ENCODE measurements at places on chromosomes 4 and X.

GRCh38 chr4:137375111-137375850, 157.0 kb downstream of the PCDH18 start:
- DNase-seq: no peak
- H3K27ac ChIP-seq: no peak overlapping the region
- H3K4me1 ChIP-seq: peaks cover 6% of the 10 kb centered on the region
- no peaks in the 10 kb centered on the region for H3K27me3 ChIP-seq
- no peaks in the 10 kb centered on the region for H3K36me3 ChIP-seq

DNA sequence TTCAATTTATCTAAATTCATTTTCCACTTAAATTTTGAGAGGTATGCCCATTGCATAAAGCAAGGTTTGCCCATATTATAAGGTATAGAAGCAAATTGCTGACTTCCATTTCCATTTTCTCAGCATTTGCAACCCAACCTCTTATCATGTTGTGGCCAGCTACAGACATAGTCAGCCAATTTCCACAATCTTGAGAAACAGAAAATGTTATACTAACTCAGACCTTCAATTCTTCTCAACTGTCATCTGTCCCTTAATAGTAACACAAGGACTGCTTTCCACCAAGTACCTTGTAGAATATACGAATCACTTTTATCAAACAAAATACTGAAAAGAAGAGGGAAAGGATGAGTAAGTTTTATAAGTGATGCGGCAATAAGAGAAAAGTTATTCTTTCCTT, 11.2 kb upstream of the GRIA3 start:
- H3K27me3 ChIP-seq: no peaks in the 10 kb centered on the region
- no peak overlapping the region for H3K27ac ChIP-seq
- H3K4me1 ChIP-seq: no peaks in the 10 kb centered on the region
- no peak overlapping the region for H3K4me3 ChIP-seq
- H3K36me3 ChIP-seq: no peaks in the 10 kb centered on the region

GRCh38 chr4:37938208-37938607, 22.0 kb upstream of the PTTG2 start:
- no peaks in the 10 kb centered on the region for H3K36me3 ChIP-seq
- no peaks in the 10 kb centered on the region for H3K4me1 ChIP-seq
- H3K4me3 ChIP-seq: no peak overlapping the region
- peaks cover 38% of the 10 kb centered on the region for H3K27me3 ChIP-seq
- DNase-seq: no peak
- H3K27ac ChIP-seq: no peak overlapping the region

- no peaks in the 10 kb centered on the region for H3K4me1 ChIP-seq
- H3K27me3 ChIP-seq: peaks cover 2% of the 10 kb centered on the region
- H3K27ac ChIP-seq: no peak overlapping the region
- no peaks in the 10 kb centered on the region for H3K36me3 ChIP-seq
Measured at GRCh38 chrX:37677765-37678164, 7.8 kb upstream of the XK start.

GRCh38 chrX:129523079-129523911, at the start of gene SMARCA1:
Gene SMARCA1 (minus strand): TSS chrX:129523490. CDS start chrX:129523370, 120 bp downstream.
- H3K4me3 ChIP-seq: peak within 1 kb of the TSS; percentile 75
- H3K36me3 ChIP-seq: no peaks in the 10 kb centered on the region
- DNase-seq: peak; percentile 63
- no peaks in the 10 kb centered on the region for H3K27me3 ChIP-seq
- H3K4me1 ChIP-seq: no peaks in the 10 kb centered on the region

DNA sequence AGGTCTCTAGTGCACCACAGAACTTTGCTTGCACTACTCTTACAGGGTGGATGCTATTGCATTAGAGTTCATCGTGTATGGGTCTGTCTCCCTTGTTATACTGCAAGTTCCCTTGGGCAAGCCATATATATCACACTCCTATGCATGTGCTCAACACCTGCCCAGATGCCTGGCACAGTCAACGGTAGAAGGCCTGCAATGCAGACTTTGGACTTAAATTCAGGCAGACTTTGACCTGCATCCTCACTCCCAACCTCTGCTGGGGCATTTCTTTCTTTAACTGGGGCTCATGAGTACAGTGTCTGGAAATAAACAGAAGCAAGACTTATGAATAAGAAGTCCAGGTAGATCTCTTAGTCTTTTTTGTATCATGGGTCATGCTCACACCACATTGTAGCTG, 148.2 kb downstream of the LDB2 start:
- no peak for DNase-seq
- H3K27ac ChIP-seq: no peak overlapping the region
- H3K4me1 ChIP-seq: no peaks in the 10 kb centered on the region
- no peak overlapping the region for H3K4me3 ChIP-seq
- no peaks in the 10 kb centered on the region for H3K27me3 ChIP-seq

- H3K27ac ChIP-seq: no peak overlapping the region
- no peak for DNase-seq
- no peaks in the 10 kb centered on the region for H3K36me3 ChIP-seq
- H3K4me3 ChIP-seq: no peak overlapping the region
- H3K4me1 ChIP-seq: peaks cover 9% of the 10 kb centered on the region
Measured at GRCh38 chrX:118726396-118726795, 1.0 kb upstream of the IL13RA1 start.

GRCh38 chrX:5753291-5753690, 475.4 kb downstream of the NLGN4X start:
- H3K4me1 ChIP-seq: no peaks in the 10 kb centered on the region
- DNase-seq: no peak
- H3K36me3 ChIP-seq: no peaks in the 10 kb centered on the region

DNA sequence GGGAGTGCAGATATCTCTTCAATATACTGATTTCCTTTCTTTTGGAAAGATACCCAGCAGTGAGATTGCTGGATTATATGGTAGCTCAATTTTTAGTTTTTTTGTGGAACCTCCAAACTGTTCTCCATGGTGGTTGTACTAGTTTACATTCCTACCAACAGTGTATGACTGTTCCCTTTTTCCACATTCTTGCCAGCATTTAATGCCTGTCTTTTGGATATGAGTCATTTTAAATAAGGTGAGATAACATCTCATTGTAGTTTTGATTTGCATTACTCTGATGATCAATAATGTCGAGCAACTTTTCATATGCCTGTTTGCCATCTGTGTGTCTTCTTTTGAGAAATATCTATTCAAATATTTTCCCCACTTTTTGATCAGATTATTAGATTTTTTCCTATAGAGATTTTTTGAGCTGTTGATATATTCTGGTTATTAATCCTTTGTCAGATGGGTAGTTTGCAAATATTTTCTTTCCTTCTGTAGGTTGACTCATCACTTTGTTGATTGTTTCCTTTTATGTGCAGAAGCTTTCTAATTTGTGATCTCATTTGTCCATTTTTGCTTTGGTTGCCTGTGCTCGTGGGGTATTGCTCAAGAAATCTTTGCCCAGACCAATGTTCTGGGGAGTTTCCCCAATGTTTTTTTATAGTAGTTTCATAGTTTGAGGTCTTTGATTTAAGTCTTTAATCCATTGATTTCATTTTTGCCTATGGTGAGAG, 552.7 kb downstream of the ZNF674 start:
- H3K4me3 ChIP-seq: no peak overlapping the region
- H3K27ac ChIP-seq: no peak overlapping the region
- no peaks in the 10 kb centered on the region for H3K4me1 ChIP-seq
- H3K27me3 ChIP-seq: no peaks in the 10 kb centered on the region
- no peaks in the 10 kb centered on the region for H3K36me3 ChIP-seq

GRCh38 chr4:15735536-15735935, 32.7 kb downstream of the BST1 start:
- H3K27ac ChIP-seq: no peak overlapping the region
- H3K4me3 ChIP-seq: no peak overlapping the region
- H3K4me1 ChIP-seq: no peaks in the 10 kb centered on the region
- H3K36me3 ChIP-seq: no peaks in the 10 kb centered on the region
- H3K27me3 ChIP-seq: peaks cover 5% of the 10 kb centered on the region

DNA sequence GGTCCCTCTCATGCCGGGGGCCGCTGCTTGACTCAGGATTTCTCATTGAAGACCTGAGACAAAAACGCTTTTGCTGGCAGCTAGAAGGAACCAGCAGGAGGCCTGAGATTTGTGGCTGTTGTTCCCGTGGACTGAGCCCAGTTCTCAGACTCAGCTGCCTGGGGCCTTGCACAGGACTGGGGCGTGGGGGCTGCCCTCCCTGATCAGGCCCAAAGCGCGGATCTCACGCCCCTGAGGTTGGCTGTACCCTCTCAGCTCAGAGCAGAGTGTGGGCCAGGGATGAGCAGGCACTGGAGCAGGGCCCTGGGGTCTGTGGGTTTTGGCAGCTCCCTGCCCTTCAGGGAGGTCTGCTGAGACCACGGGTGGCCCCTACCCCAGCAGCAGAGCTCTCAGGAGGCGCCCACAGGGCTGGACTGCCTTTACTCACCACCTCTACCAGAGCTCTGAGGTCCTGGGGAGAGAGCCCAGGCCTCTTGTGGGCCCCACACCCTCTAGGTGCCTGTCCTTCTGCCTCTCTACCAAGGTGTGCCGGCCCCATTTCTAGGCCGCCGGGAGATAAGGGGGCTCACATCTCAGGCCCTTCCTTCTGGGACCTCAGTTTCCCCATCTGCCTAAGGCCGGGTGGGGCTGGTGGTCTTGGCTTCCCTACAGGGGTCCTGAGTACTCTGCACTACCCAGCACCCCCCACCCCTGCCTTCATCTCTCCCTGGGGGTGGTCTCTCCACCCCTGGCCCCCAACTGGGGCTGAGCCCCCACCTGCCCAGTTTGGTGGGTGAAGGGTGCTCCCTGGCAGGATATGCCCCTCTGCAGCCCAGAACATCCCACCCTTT, 5.6 kb downstream of the MSANTD1 start:
- no peaks in the 10 kb centered on the region for H3K27me3 ChIP-seq
- no peaks in the 10 kb centered on the region for H3K36me3 ChIP-seq
- H3K4me1 ChIP-seq: no peaks in the 10 kb centered on the region
- no peak for DNase-seq
- H3K27ac ChIP-seq: no peak overlapping the region

DNA sequence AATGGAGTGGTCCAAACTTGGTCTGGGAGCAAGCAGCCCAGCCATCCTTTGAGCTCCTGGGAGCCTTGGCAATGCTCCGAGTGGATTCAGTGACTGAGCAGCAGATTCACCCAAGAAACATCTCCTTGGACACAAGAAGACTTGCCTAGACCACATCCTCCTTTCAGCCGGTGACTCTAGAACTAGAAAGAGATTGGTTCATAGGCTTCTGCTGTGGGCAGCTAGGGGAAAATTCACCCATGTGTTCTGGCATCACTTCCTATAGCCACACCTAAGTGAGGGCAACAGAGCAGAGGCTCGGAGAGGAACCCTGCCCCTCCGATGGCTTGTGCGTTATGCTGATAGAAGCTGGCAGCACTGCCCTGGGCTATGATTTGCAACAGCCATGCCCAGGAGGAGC, 16.0 kb downstream of the ZNF275 start:
- H3K4me3 ChIP-seq: no peak overlapping the region
- no peak for DNase-seq
- H3K27ac ChIP-seq: no peak overlapping the region
- no peaks in the 10 kb centered on the region for H3K27me3 ChIP-seq

DNA sequence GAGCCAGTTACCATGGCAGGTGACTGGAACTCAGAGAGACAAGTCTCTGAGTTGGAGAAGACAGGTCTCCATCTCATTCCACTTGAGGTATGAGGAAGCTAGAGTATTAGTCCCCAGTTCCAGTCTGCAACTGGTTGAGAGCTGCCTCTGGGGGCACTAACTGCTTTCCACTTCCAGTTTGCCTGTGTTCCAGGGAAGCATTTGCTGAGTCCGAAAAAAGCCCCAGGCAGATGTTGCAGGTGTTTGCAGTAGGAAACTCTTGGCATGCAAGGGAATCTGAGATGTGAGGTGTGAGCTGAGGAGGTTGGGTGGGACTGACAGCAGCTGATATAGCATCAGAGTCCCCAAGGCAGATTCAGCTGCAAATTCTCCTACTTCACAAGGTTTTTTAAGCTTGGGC, 272.2 kb upstream of the CASK start:
- no peaks in the 10 kb centered on the region for H3K36me3 ChIP-seq
- H3K4me3 ChIP-seq: no peak overlapping the region
- no peak overlapping the region for H3K27ac ChIP-seq
- H3K4me1 ChIP-seq: no peaks in the 10 kb centered on the region
- peaks cover 5% of the 10 kb centered on the region for H3K27me3 ChIP-seq

DNA sequence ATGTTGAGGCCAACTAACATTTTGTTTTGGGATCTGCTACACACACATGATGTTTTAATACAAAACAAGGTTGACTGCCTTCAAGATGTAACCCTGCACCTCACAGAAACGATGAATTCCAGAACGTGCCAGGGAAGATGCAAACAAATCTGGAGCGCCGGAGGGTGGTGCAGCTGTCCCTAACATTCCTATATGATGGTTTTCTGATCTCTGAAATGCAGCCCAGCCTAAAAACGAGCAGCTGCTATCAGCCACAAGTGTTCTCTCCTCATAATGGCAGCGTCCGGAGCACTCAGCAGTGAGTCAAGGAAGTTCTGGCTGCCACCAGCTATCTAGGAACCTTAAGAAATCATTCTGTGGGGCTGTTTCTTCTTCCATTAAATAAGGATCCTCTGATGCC, 333.4 kb downstream of the NR3C2 start:
- H3K4me1 ChIP-seq: no peaks in the 10 kb centered on the region
- H3K4me3 ChIP-seq: no peak overlapping the region
- DNase-seq: no peak
- no peak overlapping the region for H3K27ac ChIP-seq
- no peaks in the 10 kb centered on the region for H3K27me3 ChIP-seq
- no peaks in the 10 kb centered on the region for H3K36me3 ChIP-seq

DNA sequence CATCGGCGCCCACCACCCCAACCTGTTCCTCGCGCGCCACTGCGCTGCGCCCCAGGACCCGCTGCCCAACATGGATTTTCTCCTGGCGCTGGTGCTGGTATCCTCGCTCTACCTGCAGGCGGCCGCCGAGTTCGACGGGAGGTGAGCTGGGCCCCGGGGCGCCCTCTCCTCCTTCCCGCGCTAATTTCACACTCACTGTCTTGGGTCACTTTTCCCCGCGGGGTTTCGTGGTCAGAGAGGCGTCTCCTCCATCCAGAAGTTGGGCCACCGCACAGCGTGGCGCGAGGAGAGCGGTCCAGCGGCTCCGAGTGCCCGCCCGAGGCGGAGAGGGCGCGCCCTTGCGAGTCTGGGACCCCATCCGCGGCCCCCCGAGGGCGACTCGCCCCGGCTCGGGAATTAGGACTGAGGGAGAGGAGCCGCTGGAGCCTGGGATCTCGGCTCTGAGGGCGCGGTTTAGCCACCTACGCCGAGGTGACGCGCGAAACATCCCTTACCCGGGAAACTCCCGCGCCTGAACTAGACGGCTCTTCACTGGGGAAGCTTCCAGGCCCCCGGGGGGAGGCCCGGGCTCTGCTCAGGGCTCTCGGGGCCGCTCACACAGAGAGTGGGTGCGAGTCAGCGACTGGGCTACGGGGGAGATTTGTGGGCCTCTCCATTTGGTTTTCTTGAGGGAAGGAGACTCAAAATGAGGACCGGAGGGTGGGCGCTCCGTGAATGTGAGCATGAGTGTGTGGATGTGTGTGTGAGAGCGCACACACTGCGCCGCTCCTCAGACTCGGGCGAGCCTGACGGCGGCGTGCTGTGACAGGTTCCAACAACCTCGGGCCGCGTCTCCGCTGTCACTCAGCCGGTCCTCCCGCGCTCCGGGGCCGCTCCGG, 551 bp downstream of the NPNT start:
- H3K27ac ChIP-seq: no peak overlapping the region
- H3K4me3 ChIP-seq: no peak overlapping the region
- DNase-seq: no peak
- H3K27me3 ChIP-seq: peaks cover 50% of the 10 kb centered on the region
- no peaks in the 10 kb centered on the region for H3K36me3 ChIP-seq

Measured in IMR-90 (cell line).